ENCODE measurements at places on chromosomes 6 and 20.

DNA sequence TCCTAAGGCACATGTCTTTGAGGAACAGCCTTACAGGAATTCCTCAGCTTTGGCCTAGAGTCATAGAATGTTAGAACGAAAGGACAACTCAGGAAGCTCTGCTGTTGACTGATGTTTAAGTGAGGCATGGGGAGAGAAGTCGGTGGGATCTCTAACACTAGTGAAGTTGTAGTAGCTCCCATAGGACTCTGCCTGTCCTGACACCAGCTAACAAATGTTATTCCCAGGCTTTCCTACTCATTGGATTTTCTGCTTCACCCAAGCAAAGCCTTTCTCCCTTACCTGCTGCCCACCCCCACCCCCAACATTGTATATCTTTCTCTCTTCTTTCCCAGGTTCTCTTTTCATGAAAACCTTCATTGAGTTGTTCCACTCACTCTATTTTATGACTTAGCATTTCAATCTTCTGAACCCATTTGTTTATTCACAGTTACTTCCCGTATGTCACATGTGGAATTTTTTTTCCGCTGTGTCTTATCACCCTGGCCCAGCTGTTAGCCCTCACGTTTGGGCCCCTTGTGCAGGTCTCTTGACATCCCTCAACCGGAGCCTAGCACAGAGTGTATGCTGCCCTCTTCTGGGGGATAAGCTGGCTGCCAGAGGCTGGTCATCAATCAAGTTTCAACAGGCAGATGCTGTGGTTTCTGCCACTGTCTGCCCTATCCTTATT lies 39.2 kb upstream of the RNF8 start:
- peak; percentile 55 for DNase-seq

GRCh38 chr6:131083687-131084086 lies 20.6 kb upstream of the EPB41L2 start:
- DNase-seq: no peak

GRCh38 chr6:6795393-6795792 lies 206.9 kb downstream of the LY86 start:
- no peak for DNase-seq

- peak; percentile 51 for DNase-seq
These were observed 1.2 kb upstream of the WRNIP1 start for GRCh38 chr6:2763876-2764540.

GRCh38 chr20:47274401-47275108 lies 81.9 kb downstream of the ZMYND8 start:
- no peak for DNase-seq

DNA sequence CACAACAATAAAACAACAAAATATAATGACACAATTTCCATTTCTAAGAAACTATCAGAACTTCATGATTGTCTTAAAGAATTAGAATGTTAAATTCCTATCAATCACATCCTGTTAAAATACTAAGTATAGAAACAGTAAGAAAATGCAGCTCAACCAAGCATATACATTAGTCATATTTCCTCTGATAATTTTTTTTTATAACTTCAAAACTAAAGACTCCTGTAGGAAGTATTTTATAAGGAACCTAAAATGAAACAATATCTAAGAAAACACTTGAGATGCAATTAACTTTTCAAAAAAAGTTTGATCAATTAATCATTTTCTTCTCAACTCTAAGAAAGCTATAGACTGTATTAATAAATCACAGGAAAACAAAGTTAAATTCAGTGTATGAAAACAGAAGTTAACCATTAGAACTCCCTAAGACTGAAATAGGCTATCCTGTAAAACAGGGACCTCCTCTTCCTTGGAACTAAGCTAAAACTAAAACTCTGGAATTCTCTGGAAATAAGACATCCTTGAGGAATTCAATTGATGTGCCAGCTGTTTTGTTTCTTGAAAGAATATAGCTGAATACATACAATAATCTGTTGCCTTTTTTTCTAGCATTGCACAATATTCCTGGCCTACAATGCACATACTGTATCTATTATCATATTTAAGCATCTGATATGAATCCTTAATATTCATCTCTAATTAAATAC lies 19.8 kb downstream of the FKBP5 start:
- no peak for DNase-seq

- no peak for DNase-seq
These were observed 181.9 kb downstream of the GJA1 start for GRCh38 chr6:121617388-121617787.

DNA sequence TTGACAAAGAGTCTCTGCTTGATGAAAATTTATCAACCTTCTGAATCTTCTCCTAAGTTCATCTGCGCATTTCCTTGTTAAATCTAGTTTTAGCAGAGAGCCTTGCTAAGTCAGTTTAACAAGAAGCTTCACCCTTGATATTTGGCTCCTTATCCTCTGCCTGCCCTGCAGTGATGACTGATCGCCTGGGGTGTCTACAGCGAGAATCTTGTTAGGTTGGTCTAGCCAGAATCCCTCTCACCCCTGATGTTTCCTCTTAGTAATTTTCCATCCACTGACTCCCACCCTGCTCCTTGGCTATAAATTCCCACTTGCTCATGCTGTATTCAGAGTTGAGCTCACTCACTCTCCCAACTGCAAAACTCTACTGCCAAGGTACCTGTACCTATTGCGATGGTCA lies 114.1 kb downstream of the TENT5A start:
- no peak for DNase-seq

DNA sequence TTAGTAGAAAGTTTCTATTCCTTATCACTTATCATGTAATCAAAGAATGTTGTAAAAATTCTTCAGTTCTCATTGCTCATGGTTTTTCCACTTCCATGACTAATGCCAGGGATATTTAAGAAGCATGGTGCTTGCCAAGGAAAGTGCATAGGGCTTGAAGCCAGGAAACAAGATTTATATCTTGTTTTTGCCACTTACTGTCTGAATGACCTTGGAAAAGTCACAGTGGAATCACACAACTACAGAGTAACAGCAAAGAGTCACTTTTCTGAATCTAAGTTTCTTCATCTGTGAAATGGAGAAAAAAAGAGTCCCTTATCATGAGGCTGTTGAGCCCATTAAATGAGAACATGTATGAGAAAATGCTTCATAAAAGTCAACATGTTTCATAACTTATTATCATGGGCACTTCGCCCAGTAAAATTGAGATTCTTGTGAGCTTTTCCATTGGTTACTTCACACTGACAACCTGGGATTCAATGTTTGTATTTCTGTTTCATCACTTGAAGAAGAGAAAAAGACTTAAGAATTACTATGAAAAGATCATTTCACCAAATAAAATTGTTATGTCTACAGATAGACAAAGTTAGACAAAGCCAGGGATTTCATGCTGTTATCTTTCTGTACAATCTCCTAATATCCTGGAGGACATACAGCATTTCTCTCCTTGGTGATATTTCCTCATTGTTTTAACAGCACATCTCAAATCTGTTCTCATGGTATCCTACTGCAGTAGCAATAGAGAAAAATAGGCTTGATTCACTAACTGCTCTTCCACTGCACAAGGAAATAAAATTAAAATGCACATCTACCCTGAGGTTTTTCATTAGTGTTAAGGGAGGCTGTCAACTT lies 7.6 kb upstream of the BMP5 start:
- DNase-seq: no peak

DNA sequence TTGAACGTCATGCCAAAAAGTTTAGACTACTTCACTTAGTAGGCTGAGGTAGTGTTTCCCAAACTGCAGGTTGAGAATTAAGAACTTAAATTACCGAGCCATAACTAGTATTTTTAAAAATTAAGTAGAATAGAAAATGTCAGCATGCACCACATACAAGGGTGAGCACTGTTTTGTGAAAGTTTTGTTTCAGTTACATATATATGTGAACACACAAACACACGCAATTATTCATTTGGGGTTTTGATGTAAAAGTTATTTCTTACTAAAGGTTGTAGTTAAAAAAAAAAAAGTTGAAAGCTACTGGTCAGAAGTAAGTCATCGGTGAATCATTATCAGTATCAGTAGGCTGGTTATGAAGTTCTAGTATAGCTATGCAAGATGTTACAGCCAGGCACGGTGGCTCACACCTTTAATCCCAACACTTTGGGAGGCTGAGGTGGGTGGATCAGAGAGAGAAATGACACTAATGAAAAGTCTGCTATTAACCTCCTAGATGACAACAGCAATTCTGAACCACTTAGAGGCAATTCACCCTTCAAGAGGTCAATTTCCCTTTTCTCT lies 24.1 kb downstream of the FASTKD5 start:
- DNase-seq: no peak

DNA sequence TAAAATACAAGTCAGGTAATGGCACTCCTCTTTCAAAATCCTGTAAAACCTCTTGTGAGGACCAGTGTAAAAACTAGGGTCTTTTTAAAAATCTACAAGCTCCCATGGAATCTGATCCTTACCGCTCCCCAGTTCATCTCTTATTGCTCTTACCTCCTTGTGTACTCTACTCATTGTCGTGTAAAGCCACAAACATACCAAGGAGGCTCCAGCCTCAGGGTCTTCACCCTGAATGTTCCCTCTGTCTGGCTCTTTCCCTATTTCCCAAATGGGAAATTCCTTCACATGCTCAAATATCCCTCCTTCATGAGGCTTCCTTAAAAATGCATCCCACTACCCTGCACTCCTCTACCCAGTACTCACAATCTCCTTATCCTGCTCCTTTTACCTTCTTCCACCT lies 67.1 kb downstream of the TASP1 start:
- no peak for DNase-seq

DNA sequence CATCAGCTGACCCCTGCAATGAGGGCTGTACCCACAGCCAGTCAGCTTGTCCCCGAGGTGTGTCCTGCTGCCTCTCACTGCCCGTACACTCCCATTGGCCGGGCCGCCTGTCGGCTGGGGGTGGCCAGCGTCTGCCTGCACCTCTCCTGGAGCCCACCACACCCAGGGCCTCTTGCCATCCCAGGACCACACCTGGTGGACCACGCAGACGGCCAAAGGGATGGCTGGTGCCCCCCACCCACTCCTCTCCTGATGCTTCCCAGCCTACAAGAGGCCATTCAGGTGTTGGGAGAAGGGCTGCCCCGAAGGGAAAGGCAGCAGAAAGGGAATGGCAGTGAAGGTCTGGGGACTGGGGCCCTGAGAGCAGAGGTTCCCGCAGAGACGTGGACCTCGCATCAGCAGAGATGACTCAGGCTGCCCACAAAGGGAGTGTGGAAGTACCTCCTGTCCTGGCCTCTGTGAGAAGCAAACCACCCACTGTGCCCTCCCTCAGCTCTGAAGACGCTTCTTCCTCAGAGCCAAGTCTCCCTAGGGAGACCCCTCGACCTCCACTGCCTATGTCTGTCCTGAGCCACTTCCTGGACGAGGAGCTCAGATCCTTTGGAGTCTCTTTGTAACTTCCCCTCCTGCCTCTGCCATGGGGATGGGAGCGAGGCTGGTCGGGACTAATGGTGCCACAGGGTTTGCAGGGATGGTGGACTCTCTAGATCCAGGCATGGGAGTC lies 60.9 kb downstream of the PYGB start:
- peak; percentile 35 for DNase-seq

DNA sequence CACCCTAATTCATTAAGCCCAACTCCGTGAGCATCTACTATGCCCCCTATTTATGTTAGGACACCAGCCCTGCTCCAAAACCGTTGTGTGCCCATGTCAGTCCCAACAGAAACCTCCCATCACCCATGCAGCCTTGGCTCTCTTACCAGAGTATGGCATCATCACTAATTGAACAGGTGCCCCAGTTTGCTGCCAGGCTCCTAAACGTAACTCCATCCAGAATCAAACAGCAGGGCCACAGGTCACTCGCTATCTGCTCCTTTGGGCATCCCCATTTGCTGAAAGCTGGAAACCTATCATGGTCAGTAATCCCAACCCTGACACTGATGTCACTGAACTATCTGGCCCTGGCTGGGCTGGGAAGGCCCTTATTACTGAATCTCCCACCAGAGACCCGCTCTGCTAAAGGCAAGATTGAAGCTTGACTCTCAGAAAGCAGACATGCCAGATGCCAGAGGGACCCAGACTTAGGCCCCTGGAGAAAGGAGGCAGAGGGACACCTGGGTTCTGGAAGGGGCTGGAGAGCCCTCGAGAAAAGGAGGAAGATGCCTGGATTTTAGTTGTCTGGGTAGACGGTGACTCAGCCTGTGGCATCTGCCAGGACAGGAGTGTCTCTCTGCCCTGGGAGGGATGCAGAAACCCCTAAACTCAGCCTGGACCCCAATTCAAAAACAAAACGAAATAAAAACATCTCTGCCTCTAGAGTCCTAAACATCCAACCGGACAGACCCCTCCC lies 14.0 kb downstream of the MUCL3 start:
- DNase-seq: no peak

DNA sequence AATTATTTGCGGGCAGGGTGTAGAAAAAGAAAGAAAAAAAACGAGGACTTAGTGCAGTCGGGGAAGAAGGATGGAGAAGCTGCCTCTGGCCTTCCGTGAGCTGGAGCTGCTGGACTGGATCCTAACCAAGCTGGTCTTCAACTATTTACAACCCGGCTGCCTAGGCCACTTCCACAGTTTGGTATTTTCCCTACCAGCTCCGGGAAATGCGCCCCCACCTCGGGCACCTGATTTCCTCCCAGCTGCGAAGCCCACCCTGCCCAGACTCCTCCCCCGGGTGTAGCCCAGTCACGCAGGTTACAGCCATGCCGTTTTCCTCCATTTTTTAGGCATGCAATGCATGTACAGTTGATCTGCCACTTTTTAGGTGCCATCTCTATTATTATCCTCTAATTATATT lies 21.2 kb downstream of the THEMIS start:
- DNase-seq: no peak

- DNase-seq: no peak
These were observed 121.4 kb upstream of the TRAF3IP2 start for GRCh38 chr6:111727041-111727440.

GRCh38 chr6:14415452-14415851 lies 297.9 kb downstream of the CD83 start:
- DNase-seq: no peak

DNA sequence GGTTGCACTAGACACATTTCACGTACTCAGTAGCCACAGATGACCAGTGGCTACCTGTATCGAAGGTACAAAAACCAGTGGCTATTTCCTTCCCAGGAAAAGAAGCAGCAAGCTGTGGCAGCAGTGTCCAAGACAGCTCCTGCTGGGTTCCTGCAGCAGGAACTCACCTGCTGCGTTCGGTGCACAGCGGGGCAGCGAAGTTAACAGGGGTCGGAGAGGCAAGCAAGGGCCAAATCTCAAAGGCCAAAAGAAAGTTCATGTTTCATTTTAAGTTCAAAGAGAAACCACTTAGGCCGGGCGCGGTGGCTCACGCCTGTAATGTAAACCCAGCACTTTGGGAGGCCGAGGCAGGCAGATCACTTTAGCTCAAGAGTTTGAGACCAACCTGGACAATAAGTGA lies 26.9 kb downstream of the ASIP start:
- DNase-seq: no peak

- no peak for DNase-seq
These were observed 30.8 kb upstream of the FKBP1A start for GRCh38 chr20:1423625-1424106.

DNA sequence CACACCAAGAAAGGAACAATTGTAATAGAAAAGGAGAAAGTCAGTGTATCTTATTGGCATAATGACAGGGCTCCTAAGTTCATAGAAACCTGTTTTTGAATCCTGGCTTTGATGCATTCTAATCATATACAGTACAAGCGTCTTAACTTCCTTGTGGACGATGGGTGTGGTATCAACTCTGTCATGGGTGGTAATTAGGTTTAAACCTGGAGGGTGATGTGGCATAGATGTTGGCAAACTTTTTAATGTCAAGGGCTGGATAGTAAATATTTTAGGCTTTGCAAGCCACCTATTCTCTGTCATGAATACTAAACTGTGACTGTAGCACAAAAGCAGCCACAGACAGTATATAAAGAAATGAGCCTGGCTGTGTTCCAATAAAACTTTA lies 138.7 kb upstream of the EDN1 start:
- no peak for DNase-seq

GRCh38 chr20:47118641-47119040 lies 224.0 kb downstream of the EYA2 start:
- no peak for DNase-seq

GRCh38 chr6:153312634-153313033 lies 181.6 kb upstream of the RGS17 start:
- no peak for DNase-seq

All from ovary (tissue), 10 donors.